ENCODE measurements at places on chromosomes 1 and 21.

DNA sequence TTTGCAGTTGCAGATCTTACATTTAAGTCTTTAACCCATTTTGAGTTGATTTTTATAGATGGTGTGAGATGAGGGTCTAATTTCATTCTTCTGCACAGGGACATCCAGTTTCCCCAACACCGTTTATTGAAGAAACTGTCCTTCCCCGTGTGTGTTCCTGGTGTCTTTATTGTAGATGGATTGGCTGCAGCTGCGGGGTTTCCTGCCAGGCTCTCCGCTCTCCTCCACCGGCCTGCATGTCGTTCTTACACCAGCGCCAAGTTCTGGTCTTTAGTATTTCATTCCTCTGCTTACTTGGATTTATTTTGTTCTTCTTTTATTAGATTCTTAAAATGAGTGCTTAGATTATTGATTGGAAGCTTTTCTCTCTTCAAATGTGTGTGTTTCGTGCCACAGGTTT lies 98.9 kb upstream of the COL6A1 start:
- DNase-seq: no peak

DNA sequence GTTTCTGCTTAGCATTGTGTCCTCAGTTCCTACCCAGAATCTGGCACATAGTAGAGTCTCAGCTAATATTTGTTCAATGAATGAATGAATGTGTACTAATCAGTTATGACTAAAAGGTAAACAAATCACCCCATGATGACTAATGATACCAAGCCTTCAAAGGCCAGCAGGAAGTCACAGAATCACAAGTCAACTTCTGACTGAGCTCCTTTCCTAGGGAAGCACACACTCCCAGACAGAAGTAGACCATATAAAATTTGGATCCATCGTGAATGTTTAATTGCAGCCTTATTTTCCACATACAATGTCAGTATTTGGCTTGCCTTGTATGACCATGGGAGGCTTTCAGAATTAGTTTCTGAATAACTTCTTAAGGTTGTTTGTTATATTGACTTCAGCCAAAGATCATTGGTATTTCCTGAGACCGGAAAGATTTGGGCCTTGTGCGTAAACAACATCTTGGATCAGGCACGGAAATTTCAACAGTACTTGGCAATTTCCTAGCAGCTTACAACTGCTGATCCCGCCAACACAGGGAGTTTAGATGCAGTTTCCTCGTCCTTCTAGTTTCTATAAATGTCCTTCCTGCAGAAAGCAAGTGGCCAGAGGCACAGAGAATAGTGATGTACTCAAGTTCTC lies 185.9 kb upstream of the ATP1B1 start:
- DNase-seq: no peak

DNA sequence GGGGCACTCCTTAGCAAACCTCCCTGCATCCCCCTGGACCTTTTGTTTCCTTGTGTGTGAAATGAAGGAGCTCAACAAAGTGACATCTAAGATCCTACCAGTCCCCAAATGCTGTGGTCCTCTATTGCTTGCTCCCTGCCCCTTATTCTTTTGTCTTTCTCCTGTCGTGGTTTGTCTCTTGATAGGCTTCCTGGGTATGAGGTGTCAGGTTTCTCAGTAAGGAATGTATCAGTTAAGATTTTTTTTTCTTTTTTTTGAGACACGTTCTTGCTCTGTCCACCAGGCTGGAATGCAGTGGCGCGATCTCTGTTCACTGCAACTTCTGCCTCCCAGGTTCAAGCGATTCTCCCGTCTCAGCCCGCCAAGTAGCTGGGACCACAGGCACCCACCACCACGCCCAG lies 16.8 kb downstream of the CNIH3 start:
- no peak for DNase-seq

- DNase-seq: no peak
Measured at GRCh38 chr21:45054227-45054926, 20.0 kb upstream of the ADARB1 start.

- no peak for DNase-seq
Measured at GRCh38 chr1:39021426-39021825, 4.7 kb upstream of the NDUFS5 start.

DNA sequence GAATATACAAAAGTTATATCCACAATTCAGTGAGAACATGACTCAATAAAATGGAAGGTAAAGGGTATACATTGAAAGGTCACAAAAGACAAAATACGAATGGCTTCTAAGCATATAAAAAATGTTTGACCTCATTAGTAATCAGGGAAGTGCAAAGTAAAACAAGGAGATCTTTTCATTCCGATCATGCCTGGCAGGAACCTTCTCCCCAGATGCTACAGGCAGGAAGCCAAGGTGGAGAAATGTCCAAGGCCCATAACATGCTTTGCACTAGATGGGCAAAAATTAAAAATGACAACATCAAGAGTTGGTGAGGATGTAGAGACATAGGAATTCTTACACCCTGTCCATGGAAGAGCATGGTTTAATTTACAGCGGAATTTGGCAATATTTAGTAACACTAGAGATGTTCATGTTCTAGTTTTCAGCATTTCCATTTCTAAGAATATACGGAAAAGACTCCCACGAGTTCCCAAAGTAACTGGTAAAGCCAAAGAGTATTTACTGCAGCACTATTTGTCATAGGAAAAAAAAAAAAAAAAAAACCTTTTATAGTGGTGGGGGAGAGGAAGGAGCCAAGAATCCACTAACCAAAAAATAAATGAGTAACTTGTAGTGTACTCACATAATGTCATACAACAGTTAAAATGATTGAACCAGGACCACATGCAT lies 184.5 kb upstream of the KAZN start:
- DNase-seq: no peak
